EL (cell line): ENCODE measurements at places on chromosomes 12 and 14.

GRCh38 chr12:85424581-85425348 is 144.7 kb downstream of the ALX1 start:
- peak; percentile 10 for DNase-seq

DNA sequence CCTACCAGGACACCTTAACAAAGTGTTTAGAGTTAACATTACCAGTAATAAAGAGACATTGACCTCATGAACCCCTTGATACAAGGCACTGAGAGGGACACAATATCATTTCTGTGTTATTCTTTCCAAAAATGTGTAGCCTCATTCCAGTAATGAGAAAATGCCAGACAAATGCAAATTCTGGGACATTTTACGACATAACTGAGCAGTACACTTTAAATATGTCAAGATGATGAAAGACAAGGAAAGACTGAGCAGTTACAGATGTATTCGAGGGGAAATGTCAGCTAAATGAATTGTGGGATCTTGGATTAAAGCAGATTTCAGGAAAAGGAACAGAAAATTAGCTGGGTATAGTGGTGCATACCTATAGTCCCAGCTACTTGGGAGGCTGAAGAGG is 255.6 kb downstream of the ERC1 start:
- DNase-seq = no peak

GRCh38 chr12:24705741-24706358 is 243.1 kb downstream of the BCAT1 start:
- DNase-seq = peak; percentile 34

DNA sequence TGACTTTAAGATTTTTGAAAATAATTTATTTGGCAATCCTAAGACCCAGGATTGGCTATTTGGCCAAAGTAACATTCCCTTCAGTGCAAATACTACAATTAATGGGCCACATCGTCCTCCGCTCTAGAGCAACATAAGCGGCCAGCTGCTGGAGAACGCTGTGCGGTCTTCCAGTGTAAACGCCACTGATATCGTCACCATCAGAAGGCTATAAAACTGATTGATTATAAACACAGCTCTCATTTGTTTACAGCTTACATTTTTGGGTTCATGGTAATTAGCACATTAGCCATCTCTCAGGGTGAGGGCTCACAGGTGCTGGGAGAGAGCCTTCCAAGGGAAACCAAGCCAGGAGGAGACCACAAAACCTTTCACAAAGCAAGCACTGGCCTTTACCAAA is 130.1 kb upstream of the BMP4 start:
- no peak for DNase-seq

- DNase-seq = no peak
Observed at GRCh38 chr14:75435473-75435872, 7.7 kb downstream of the JDP2 start.

DNA sequence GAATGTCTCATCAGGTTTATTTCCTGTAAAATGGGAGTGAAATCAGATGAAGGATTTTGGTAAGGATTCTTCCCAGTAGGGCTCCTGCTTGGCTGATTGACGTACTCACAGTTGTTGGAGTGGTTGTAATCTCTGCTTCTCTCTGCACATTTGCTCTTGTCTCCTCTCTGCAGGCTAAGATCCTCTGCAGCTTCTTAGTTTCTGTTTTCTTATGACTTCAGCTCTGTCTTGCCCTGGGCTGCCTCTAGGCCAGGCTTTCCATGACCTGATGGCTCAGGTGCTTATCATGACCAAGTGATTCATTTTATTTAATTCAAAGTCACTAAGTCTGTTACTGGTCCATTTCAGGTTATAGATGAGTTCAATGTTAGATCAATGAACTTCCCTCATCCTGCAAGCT is 394.5 kb upstream of the DDHD1 start:
- no peak for DNase-seq

GRCh38 chr12:49212572-49212971 is 23.7 kb upstream of the TUBA1A start:
- no peak for DNase-seq

DNA sequence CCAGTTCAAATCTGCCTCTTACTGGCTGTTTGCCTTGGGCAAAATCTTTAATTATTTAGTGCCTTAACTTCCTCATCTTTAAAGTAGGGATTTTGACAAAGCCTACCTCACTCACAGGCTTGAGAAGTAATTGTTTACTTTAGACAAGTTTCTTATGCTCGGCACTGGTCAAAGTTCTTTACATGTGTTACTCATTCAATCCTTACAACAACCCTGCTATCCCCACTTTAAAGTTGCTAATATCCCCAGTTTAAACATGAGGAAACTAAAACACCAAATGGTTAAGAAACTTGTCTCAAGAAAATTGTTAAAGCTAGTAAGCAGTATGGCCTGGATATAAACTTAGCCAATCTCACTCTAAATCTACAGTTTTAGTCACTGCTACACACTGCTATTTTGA is 204.0 kb upstream of the AVPR1A start:
- no peak for DNase-seq
